ENCODE measurements at places on chromosomes 13 and 19.

DNA sequence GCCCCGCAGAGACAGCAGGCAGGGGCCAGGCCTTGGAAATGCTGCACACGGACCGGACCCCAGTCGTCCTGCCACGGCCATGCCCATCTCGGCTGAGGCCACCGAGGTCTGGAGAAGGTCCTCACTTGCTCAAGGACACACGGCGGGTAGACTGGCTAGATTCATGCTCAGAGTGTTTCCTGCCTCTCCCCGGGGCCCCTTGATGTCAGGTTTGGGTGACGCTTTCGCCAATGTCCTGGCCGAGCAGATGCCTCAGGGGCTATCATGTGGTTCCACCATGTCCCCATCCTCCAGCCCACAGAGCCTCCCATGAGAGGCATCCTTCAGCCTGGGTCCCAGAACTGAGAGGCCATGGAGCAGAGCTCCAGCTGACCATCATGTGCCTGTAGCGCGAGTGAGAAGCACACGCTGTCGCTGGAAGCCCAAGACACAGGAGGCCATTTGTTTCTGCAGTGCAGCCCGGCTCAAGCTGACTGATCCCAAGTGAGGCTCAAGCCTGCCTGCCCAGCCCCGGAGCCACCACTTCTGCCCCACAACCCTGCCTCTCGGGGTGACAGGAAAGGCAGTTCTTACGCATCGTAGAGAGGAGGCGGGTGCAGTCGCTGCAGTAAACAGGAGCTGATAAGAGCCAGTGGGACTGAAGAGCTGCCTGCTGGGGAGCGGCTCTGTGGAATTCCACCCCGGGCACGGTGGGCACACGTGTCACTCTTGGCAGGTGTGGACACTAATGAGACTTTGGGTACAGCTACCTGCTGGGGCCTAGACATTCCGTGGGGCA, 53.9 kb upstream of the GAS6 start:
- no peak for DNase-seq

DNA sequence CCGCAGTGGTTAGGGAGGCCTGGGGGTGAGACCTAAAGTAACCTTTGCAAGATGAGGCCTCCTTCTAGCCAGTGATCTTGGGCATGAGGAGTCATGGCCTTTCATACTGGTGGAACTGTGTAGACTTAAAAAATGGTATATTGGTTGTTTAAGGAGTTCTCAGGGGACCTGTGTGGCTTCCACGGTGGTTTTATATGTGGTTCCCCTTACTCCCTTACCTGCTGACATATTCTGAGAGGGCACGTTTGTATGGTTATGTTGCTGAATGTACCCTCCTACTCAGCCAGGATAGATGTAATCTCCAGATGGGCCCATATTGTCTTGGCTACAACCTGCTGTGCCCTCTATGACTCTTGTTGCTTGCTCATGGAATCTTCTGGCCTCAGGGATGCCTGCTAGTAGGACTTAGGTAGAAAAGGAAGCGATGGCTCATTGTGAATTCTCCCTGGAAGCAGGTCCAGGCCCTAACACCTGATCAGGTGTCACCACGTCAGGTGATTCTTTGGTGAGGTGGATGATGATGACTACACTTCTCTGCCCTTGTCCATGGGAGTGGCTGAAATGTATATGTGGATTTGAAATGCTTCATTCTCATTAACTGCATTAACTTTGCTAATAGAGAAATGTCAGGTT, 1.8 kb downstream of the ZNF460 start:
- no peak for DNase-seq

- DNase-seq: no peak
Measured at GRCh38 chr13:43905435-43906031, 25.8 kb downstream of the LACC1 start.

GRCh38 chr19:45496349-45496953, 396 bp downstream of the RTN2 start:
- no peak for DNase-seq

DNA sequence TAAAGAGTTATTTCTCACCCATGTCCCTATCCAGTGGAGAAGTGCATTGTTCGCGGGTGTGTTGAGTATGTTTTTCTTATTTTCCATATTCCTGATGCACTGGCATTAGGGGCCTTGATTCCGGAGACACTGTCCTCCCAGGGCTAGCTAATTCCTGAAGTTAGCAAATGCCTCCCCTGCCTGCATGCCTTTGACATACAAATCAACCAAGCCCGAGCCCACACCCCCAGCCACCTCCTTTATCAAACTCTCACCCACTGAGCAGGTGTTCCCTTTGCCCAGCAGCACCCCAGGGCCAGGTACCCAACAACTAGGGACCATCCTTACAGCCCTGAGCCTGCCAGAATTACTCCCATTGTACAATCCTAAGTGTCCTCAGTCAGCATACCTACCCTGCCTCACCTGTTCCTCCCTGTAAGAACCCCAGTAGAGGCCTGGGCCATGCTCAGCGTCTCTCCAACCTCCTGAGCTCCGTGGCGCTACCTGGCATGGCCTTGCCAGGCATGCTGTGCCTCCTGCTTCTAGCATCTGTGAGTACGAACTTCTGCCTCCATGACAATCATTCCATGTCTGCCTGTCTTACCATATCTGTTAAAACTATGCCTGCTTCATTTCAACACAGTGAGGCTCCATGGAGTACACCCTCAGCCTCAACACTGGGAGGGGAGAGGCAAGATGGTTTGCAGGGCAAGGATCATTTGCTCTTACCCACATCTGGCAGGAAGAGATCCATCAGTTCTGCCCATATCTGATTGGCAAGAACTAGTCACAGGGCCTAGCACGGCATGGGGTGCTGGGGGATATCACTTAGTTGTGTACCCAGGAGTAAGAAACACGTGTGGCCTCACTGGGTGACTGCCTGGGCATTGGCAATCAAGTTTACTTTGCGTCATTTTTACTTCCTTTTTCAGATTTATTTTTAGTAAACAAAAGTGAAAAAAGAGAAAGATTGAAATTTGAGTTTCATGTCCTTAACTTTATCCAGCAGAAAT, 203.9 kb downstream of the SHISA2 start:
- no peak for DNase-seq
